Fibroblast of gingiva (primary cell): ENCODE measurements at places on chromosomes 12 and 14.
A peak's percentile ranks its signal among the peaks of the same experiment; 100 is the strongest.

DNA sequence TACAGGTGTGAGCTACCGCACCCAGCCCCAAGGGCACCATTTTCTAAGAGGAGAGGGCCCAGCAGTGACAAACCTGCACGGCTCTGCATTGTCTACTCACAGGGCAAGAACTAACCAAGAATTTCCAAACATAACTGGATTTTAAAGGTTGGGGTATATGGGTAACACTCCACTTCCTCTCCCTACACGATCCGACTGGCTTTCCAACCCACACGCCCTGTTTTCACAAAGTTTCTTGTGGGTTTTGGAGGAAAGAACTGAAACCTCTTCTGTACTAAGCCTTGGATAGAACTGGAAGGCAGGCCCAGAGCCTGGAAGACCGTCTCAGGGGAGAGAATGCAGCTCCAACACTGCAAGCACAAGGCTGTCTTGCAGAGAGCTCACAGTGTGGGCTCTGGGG is 24.9 kb downstream of the SNRNP35 start:
- no peak for DNase-seq

- no peak for DNase-seq
Observed at GRCh38 chr12:4089956-4090355, 183.6 kb upstream of the CCND2 start.

DNA sequence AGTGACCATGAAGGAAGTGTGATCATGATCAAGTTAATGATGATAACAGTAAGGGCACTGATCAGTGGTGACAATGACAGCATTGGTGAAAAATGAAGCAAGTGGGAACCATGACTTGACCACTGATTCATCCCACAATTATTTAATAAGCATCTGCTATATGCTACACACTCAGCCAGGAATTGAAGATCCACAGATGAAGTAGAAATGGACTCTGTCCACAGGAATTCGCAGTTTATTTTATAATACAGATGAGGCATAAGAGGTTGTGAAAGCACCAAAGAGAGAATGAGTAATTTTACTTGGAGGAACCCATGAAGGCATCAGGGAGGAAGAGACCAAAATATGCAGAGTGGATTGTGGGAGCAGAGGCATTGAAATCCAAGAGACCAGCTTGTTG is 33.8 kb upstream of the SMUG1 start:
- peak; percentile 89 for DNase-seq

DNA sequence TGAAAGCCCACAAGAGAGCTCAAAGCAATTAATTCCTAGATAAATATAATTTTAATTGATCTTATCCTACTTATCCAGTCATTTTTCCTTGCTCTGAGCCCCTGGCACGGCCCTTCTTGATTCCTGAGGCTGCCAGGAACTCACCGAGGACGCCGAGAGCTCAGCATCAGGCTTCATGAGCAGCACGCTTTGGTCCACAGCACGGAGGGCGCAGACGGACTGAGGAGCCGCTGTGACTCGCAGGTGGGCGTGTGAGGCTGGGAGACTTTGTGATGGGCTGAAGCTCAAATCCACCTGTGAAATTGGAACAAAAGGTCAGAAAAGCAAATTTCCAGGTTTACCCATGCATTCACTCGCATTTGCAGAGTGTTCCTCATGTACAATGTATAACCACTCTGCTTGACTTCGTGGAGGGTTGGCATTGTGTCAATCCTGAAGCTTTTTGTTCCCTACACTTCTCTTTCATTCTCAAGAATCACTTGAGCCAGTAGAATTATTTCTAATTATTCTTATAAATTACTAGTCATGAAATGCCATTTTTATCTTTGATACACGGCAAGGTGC is 17.2 kb downstream of the A2M start:
- no peak for DNase-seq

DNA sequence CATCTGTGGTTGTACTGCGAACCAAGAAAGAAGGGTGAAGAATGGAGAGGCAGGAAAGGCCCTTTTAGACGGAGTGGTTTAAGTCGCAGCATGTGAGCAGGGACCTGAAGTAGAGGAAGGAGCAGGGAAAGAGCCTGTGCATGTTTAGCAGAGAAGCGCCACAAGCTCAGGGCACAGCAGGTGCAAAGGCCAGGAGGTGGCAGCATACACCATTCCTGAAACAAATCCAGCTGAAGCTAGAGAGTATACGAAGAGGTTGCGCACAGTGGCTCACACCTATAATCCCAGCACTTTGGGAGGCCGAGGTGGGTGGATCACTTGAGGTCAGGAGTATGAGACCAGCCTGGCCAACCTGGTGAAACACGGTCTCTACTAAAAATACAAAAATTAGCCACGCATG is 49.9 kb downstream of the HELB start:
- no peak for DNase-seq

- no peak for DNase-seq
Observed at GRCh38 chr12:20628226-20628787, 66.8 kb upstream of the SLCO1C1 start.

DNA sequence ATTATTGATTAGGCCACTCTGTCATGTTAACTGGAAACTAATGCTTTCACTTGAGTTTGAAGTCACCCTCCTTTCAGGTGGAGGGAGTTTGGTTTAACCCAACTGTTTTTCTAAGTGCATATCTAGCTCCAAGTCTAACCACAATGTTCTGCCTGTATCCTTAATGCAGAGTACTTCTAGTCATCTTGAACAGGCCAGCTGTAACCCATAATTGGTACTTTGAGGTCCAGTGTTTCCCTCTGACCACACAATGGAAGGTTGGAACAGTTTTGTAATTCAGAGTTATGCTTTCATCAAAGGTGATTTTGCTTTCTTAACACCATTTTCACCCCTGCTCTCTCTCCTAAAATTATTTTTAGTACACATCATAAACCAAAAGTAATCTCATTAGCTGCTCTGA is 237.2 kb upstream of the DCN start:
- DNase-seq = no peak

DNA sequence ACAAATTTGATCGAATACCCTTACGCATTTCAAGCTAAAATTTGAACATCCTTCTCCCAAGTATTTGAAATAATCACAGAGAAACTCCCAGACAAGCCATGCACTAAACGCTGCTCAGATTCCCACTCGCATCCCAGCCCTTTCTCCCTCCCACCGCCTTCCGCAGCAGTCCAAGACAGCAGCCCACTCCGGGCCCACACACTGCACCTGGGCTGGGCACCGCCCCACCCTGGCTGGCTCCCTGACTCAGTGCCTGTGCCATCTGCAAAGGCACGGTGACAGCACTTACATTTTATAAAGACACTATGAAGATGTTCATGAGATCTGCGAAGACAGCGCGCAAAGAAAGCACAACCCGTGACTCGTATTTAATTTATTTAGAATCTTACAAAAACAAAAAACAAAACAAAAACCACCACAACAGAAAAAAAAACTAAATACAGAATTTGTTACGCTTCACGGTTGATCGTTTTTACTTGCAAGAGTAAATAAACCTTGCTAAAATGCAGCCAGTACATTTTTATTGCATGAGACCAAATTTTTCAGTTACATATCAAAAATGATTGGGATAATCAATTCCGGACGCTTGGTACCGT is 17.2 kb upstream of the CDK2AP1 start:
- DNase-seq = no peak

GRCh38 chr14:52179141-52179790 is 88.2 kb upstream of the PTGDR start:
- no peak for DNase-seq

GRCh38 chr12:57171668-57172067 is 24.2 kb upstream of the LRP1-AS start:
- peak; percentile 44 for DNase-seq

DNA sequence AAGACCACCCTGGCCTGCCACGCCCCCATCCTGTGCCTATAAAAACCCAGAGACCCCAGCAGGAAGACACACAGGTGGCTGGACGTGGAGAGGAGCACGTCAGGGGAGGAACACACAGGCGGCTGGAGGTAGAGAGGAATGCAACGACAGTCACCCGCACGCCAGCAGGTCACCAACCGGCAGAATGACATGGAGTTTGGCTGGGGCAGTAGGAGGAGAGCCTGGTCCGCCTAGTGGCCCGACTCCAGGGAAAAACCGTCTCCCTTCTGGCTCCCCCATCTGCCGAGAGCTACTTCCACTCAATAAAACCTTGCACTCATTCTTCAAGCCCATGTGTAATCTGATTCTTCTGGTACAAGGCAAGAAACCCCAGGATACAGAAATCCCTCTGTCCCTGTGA is 62.7 kb upstream of the KCNH3 start:
- DNase-seq = no peak

- no peak for DNase-seq
Observed at GRCh38 chr12:4133029-4133428, 140.5 kb upstream of the CCND2 start.

GRCh38 chr14:67999705-68000384 is 180.3 kb downstream of the RAD51B start:
- peak; percentile 55 for DNase-seq

DNA sequence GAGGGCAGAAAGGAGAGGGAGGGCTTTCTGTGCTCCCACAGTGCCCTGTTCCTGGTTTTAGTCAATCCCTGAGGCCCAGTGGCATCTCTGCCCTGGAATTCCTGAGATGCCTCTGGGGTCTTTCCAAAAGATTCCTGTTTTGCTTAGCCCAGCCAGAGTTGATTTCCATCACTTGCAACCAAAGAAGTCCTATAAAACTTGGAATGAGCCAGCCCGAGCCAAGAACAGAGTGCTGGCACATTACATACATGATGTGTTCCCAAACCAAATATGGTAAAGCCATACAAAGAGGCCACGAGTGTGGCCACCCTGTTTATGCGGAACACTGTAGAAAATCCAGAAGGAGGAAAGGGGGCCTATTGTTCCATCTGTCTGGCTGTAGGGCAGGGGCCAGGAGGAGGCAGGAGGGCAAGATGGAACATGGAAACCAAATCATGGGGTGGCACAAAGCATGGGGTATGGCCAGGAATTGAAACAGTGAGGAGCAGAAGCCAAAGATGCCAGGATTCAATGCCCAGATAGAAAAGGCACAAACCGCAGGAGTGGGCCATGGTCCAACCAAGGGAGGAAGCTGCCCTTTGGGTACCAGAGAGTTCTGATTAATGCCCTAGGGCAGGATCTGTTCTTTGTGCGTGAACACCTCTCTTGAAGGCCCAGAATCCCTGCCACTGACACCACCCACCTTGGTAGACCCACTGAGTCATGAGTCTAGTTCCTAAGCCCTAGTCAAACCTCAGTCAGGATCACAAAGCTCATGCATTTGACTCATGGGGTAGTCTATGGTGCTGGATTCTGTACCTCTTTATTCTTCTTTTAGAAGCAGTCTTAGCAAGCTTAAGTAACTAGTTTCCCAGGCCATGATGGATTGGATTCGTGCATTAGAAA is 75.2 kb downstream of the LRRC74A start:
- DNase-seq = peak; percentile 86

DNA sequence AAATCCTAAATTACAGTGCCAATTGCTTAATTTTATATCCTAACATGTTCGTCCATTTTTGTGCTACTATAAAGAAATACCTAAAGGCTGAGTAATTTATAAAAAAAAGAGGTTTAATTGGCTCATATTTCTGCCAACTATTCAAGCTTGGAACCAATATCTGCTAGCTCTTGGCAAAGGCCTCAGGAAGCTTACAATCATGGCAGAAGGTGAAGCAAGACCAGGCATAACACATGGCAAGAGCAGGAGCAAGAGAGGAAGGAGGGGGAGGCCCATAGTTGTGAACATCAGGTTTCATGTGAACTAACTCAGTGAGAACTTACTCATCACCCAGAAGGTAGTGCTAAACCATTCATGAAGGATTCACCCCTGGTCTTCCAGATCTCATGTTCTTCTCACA is 494.3 kb downstream of the CCER1 start:
- peak; percentile 54 for DNase-seq

GRCh38 chr14:72454388-72455160 is 439.3 kb downstream of the DPF3 start:
- DNase-seq = no peak

DNA sequence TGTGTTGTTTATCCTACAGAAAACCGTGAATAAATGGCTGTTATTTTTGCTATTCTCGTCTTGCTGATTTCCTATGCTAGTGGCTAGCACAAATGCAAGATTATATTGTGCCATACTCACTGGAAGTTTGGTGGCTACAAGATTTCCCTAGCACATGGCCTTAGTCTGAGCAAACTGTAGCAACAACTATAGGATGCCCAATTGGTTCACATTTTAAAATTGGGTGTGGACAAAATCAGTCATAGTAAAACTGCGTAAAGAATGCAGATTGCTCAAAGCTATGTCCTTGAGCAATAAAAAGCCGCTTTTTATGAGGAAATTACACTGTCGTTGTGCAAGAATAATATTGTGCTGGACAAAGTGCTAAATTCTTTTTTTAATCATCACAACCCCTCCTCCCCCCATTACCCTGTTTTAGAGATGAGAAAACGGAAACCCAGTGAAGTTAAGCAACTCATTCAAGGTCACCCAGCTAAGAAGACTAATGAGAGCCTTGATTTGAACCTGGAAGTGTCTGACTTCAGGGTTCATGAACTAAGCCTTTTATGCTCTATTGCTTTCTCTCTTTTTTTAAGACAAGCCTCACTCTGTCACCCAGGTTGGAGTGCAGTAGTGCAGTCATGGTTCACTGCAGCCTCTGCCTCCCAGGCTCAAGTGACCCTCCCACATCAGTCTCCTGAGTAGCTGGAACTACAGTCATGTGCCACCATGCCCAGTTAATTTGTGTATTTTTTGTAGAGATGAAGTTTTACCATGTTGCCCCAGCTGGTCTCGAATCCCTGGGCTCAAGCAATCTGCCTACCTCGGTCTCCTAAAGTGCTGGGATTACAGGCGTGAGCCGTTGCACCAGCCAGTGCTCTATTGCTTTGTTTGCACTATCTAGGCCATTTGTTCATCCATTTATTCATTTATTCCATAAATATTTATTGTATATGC is 73.6 kb downstream of the SRGAP1 start:
- DNase-seq = peak; percentile 98
